ENCODE measurements at places on chromosomes 3 and 15. TPM values are rescaled to one million over a fixed set of nuclear protein-coding genes. Genes with fewer than 3 reads are reported as not detected.
A peak's percentile ranks its signal among the peaks of the same experiment; 100 is the strongest.

DNA sequence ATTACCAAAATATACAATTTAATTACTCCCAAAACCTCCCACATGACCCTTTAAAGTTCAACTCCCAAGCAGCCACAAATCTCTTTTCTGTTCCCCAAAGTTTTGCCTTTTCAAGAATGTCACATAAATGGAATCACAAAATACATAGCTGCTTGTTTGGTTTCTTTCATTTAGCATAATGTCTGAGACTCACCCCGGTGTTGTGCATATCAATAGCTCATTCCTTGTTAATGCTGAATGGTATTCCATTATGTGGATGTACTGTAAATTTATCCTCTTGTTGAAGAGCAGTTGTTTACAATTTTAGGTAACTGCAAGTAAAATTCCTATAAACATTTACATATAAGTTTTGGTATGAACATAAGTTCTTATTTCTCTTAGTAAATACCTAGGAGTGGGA lies 15.5 kb downstream of the NAA50 start:
- H3K36me3 ChIP-seq, result peaks cover 4% of the 10 kb centered on the region
- no peak for DNase-seq

ATR gene
- 18.5 TPM for total RNA-seq

DNA sequence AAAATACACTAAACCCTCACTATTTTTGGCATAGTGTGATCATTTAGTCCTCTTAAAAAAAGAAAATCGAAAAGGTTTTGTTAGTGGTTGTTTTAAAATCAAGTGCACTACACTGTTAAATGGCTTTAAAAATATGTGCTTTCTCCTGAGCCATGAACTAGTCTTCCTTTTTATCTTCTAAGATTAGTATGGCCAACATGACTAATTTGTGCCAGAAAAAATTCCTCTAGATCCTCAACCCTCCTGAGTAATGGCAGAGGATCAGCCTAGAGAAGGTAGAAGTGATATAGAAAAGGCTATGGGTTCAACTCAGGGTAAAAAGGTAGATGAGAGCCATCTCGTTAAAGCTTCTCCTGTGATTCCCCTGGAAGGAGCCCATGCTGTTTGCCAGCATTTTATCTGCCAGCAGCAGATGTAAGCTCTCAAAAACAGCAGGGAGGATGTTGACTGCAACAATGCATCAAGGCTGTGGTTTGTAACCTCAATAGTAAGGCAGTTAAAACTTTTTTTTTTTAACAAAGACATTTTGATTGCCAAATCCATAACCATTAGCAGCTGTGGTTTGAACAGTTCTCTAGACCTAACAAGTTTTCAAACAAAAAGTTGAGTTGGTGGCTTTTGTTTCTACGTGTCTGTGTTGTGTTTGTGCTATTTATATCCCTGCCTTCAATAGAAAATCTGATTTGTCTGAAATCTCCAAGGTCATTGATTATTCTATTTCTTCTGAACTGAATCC lies 30.2 kb upstream of the ZNF609 start:
- peaks cover 5% of the 10 kb centered on the region for H3K4me1 ChIP-seq
- peaks cover 43% of the 10 kb centered on the region for H3K36me3 ChIP-seq
- peak; percentile 22 for DNase-seq
- no peak overlapping the region for H3K4me3 ChIP-seq
- H3K27ac ChIP-seq, result peak overlapping the region; percentile 14

DNA sequence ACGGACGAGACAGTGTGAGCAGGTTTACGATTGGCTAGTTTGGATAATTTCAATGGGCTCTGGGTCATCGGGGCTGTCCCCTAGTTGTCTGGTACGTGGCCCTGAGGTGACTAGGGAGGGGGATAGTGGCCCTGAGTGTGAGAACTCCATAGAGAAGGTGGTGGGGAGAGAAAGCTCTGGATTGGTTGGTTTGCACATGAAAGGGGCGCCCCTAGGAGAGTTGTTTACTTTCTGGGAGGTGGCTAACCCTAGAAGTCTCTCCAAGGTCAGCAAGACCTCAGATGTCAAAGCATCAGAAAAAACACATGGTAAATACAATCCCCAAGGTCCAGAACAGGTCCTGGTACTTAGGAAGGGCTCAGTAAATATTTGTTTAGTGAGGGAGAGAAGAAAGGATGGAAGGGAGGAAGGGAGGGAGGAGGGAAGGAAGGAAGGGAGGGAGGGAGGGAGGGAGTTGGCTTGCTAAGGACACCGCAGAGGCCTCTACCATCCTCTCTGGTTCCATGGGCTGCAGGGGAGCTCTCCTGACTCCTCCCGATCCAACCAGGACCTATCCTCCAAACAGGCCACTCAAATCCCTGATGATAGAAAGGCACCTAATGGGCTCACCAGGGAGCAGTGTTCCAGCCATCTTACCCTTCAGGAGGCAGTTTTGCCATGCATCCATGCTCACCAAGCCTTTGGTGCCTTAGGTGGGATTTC lies 3.0 kb upstream of the TRH start:
- H3K4me1 ChIP-seq, result peaks cover 18% of the 10 kb centered on the region
- no peak overlapping the region for H3K27ac ChIP-seq
- no peaks in the 10 kb centered on the region for H3K27me3 ChIP-seq
- DNase-seq, result no peak
- no peaks in the 10 kb centered on the region for H3K36me3 ChIP-seq

GRCh38 chr3:197169028-197169427 lies 129.4 kb downstream of the DLG1 start:
- H3K36me3 ChIP-seq, result no peaks in the 10 kb centered on the region
- no peak overlapping the region for H3K4me3 ChIP-seq
- DNase-seq, result no peak
- H3K27ac ChIP-seq, result no peak overlapping the region

DNA sequence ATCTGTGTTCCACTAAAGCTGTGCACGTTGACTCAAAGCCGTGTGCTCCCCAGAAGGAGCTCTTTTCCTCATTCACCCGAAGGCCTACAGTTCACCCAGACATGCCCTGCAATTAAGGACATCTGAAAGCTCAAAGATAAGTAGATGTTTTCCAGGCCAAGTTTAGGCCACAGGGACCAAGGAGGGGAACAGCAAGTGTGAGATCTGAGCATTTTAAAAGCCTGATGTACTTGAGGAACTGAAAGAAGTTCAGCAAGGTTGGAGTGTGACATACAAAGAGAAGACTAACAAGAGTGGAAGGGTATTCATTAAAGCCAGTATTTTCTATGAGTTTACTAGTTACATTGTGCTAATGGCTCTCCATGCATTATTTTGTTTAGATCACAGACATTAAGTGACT lies 68.0 kb downstream of the CASR start:
- H3K4me1 ChIP-seq, result peaks cover 4% of the 10 kb centered on the region
- no peaks in the 10 kb centered on the region for H3K36me3 ChIP-seq
- H3K27ac ChIP-seq, result no peak overlapping the region
- DNase-seq, result no peak

- no peaks in the 10 kb centered on the region for H3K4me1 ChIP-seq
- DNase-seq, result no peak
- H3K4me3 ChIP-seq, result no peak overlapping the region
- H3K27ac ChIP-seq, result no peak overlapping the region
These were observed 24.7 kb downstream of the SPATA12 start for GRCh38 chr3:57085211-57085610.

- DNase-seq, result no peak
- peak overlapping the region; percentile 77 for H3K27ac ChIP-seq
- no peaks in the 10 kb centered on the region for H3K27me3 ChIP-seq
- no peak overlapping the region for H3K4me3 ChIP-seq
These were observed 123.4 kb downstream of the CHSY1 start for GRCh38 chr15:101128221-101129015.

SEMA6D gene
- total RNA-seq, result 6.9 TPM

GRCh38 chr3:16112910-16113504 lies 61.5 kb upstream of the GALNT15 start:
- no peak for DNase-seq
- no peaks in the 10 kb centered on the region for H3K27me3 ChIP-seq
- H3K27ac ChIP-seq, result no peak overlapping the region
- H3K36me3 ChIP-seq, result no peaks in the 10 kb centered on the region
- H3K4me3 ChIP-seq, result no peak overlapping the region
- H3K4me1 ChIP-seq, result no peaks in the 10 kb centered on the region

DNA sequence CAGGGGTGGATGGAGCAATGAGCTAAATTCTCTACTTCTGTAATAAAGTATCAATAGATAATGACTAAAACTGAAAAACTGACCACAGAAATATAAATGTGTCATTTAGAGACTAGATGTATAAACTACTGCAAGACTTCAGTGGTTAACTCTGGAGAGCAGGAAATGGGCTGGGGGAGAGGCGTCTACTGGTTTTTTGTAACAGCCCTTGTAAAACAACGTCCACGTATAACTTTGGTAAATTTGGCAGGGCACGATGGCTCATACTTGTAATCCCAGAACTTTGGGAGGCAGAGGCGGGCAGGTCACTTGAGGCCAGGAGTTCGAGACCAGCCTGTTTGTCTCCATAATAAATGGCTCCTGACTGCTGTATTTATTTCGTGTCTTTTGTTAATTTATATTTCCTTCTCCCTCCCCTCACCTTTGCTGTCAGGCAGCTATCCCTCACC lies 12.5 kb downstream of the RAB27A start:
- H3K36me3 ChIP-seq, result no peaks in the 10 kb centered on the region
- H3K4me1 ChIP-seq, result peaks cover 32% of the 10 kb centered on the region
- no peak overlapping the region for H3K4me3 ChIP-seq
- no peaks in the 10 kb centered on the region for H3K27me3 ChIP-seq

- no peak overlapping the region for H3K27ac ChIP-seq
- H3K4me3 ChIP-seq, result no peak overlapping the region
- no peak for DNase-seq
- H3K27me3 ChIP-seq, result no peaks in the 10 kb centered on the region
These were observed 160.2 kb downstream of the PLD1 start for GRCh38 chr3:171649911-171650592.

GRCh38 chr15:93072411-93073394 lies 16.3 kb downstream of the RGMA start:
- no peaks in the 10 kb centered on the region for H3K36me3 ChIP-seq
- peak overlapping the region; percentile 73 for H3K27ac ChIP-seq
- H3K27me3 ChIP-seq, result peaks cover 2% of the 10 kb centered on the region
- DNase-seq, result peak; percentile 76
- H3K4me1 ChIP-seq, result peaks cover 10% of the 10 kb centered on the region

GRCh38 chr3:143849854-143850549 lies 1.7 kb upstream of the SLC9A9 start:
- no peaks in the 10 kb centered on the region for H3K27me3 ChIP-seq
- H3K36me3 ChIP-seq, result no peaks in the 10 kb centered on the region
- H3K4me1 ChIP-seq, result peaks cover 7% of the 10 kb centered on the region
- no peak overlapping the region for H3K27ac ChIP-seq
- no peak for DNase-seq
